ENCODE measurements at places on chromosomes 4 and X. TPM values are rescaled to one million over a fixed set of nuclear protein-coding genes. Genes with fewer than 3 reads are reported as not detected.

The HSFX1 gene
- total RNA-seq, result 0.92 TPM

- DNase-seq, result no peak
Measured at GRCh38 chr4:7596918-7597606, 162.3 kb upstream of the PSAPL1 start.

DNA sequence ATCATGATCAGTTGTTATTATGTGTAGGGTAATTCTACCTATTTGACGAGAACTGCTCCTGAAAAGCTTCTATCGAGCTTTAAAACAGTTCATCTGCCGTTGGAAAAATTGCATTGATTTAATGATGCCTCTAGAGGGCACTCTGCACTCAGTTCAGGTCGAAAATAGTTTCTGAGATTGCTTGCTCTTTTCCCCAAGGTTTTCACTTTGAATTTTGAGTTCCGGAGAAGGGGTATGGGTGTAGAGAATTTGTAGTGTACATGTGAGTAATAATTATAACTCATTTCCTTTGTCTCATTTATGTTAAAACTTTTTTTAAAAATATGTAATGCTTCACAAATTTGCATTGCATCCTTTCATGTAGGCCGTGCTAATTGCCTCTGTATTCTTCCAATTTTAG lies 28.4 kb upstream of the TNIP3 start:
- no peak for DNase-seq

GRCh38 chr4:152708361-152708760 lies 28.6 kb upstream of the TMEM154 start:
- no peak for DNase-seq

Measured in liver (tissue), 10 donors.